ENCODE measurements at places on chromosomes 6 and 20.

DNA sequence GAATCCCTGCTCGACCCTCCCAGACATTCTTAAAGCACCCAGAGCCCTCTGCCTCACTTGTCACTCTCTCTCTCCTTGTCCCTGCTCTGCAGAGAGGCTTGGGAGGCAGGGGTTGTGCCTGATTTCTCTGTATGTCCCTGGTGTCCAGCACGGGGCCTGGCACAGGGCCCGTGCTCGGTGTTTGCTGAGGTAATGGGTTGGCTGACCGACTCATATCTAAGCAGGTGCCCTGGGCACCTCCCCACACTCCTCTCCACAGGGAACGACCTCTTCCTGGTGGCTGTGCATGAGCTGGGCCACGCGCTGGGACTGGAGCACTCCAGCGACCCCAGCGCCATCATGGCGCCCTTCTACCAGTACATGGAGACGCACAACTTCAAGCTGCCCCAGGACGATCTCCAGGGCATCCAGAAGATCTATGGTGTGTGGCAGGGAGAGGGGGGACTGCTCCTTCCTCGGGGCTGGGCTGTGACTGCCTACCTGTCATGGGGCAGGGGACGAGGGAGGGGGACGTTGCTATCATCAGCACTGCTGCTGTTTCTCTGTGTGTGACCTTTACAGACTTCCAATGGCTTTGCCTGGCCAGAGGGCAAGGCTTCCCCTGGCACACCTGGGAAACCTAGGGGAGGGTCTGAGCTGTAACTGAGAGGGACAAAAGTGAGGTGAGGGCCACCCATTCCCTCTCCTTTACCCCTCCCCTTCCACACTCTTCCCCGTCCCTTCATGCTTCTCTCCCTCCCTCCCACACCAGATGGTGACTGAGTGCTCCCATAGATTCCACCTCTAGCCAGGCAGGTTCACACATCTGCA is 14.2 kb downstream of the MMP24OS start:
- DNase-seq = no peak

DNA sequence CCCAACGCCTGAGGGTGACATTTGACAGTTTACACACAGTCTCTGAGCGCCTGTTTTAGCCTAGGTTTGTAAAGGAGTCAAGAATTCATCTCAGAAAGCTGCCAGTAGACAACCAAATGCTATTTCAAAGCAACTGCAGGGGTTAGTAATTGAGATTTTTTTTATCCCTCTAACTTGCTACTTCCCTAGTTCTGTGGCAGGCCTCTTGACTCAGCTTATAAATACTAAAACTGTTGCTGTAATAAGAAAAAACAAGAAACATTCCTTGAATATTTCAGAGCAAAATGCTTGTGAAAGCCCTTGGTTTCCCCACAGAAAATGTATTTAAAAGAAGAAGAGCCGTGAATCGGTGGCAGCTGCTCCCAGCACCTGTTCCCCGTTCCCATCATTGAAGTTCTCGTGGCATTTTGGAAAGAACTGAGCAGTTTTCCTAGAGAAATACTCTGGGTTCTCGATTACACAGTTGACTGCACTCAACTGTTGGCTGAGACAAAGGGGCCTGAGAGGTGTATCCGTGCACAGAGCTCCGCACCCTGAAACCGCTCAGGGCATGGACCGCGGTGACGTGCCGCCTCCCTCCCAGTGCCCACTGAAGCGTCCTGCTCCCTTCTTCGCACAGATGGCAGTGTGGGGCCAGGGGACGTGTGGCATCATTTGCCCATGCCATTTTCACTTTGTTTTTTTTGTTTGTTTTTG is 20.9 kb downstream of the DLL1 start:
- no peak for DNase-seq

GRCh38 chr6:31733734-31734133 is 2.6 kb downstream of the CLIC1 start:
- DNase-seq = no peak

GRCh38 chr20:38229376-38230252 is 30.9 kb downstream of the KIAA1755 start:
- no peak for DNase-seq

DNA sequence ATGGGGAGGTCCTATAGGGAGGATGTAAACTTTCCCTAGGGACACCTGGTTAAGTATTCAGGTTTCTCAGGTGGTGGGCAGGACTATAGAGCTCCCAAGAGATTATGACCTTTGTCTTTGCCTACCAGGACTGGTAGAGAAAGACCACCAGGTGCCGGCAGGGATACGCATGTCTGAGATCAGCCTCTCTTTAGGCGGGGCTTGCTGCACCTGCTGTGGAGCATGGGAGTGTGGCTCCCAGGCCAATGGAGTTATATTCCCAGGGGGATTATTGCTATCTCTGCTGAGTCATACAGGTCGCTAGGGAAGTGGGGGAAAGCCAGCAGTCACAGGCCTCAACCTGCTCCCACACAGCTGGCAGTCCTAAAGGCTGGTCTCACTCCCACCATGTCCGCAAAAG is 280.5 kb upstream of the MMS22L start:
- DNase-seq = no peak

- DNase-seq = no peak
These were observed 14.4 kb downstream of the ARMC2 start for GRCh38 chr6:108862479-108863191.

GRCh38 chr20:59648466-59649070 is 44.2 kb downstream of the PHACTR3 start:
- no peak for DNase-seq

All from activated naive CD4-positive, alpha-beta T cell (primary cell).